ENCODE measurements at places on chromosomes 1 and 21.

- DNase-seq = no peak
Observed at GRCh38 chr1:203711251-203712007, 53.6 kb upstream of the LAX1 start.

GRCh38 chr1:94820936-94821335, 779 bp downstream of the SLC44A3 start:
- no peak for DNase-seq

DNA sequence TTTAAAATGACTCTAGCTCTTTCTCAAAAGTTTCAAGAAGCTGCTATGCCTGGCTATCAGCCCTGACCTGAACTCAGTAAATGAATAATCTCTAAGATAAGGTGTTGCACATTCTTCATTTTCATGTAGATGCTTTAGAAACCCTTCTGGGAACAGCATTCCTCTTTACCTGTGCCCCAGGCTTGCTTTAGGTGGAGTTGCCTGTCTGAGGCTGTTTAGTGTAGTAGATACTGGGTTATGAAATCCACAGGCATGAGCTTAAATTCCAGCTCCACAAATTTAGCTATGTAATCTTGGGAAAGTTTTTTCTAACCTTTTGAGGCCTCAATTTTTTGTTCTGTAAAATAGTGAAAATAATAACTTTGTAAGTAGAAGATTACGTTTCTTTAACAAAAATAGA, 41.6 kb downstream of the ATP6V1G3 start:
- no peak for DNase-seq

DNA sequence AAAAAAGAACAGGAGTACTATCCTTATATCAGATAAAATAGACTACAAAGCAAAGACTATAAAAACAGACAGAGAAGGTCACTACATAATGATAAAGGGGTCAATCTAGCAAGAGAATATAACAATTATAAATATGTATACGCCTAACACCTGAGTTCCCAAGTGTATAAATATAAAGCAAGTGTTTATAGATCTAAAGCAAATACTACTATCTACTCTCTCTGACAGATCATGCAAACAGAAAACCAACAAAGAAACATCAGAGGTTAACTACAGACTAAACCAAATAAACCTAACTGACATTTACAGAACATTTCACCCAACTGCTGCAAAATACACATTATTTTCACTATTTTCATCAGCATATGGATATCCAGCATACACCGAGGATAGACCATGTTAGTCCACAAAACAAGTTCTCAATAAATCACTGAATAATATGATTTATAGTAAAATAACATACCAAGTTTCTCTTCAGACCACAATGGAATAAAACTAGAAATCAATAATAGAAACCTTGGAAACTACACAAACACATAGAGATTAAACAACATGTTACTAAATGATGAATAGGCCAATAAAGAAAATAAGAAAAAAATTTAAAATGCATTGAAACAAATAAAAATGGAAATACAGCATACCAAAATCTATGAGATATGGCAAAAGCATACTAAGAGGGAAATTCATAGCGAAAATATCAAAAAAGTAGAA, 22.7 kb downstream of the UCHL5 start:
- no peak for DNase-seq

- no peak for DNase-seq
Observed at GRCh38 chr1:202798260-202798659, 10.0 kb downstream of the KDM5B start.

DNA sequence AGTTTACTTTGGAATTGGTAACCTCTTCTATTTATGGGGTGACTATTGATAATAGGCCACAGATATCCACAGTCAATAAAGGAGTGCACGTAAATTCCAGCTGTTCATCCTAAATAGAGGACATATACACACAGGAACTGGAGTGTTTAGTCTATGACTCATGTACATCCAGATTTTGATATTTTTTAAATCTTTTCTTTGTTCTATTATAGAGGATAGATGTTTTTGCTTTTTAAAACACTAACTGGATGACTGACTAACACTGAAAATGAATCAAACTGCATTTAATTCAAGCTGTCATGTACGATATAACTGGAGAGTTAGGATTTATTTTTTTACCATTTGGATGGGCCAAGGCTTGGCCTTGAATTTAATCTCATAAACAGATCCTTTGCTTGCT, 45.9 kb downstream of the RGL1 start:
- DNase-seq = no peak

GRCh38 chr1:183467687-183468086, 4.6 kb upstream of the SMG7 start:
- no peak for DNase-seq

- DNase-seq = no peak
Observed at GRCh38 chr1:21593231-21593630, 75.9 kb downstream of the RAP1GAP start.

DNA sequence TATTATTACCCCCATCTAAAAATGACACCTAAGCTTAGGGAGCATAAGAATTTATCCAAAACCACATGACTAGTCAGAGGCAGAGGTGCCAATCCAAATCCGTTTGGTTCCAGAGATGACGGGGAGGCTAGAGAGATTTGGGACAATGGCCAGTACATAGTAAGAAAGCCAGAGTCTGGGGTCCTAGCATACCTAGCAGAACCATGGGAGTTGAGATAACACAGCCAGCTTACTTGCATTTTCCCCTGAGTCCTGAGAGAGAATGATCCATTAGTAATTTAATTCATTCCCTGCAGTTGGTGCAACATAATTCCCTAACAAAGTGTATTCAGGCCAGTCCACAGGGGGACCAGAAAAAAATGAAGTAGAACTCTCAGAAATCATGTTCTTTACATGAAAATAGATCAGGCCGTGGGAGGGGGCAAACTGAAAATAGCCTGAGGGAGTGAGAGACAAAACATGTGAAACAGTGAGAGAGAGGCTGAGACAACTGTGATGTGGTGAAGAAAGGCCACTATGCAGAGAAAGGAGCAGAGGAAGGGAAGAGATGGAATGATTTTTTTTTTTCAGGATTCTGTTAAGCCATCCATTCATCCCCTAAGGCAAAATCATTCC, 243.3 kb downstream of the BRINP2 start:
- DNase-seq = no peak

DNA sequence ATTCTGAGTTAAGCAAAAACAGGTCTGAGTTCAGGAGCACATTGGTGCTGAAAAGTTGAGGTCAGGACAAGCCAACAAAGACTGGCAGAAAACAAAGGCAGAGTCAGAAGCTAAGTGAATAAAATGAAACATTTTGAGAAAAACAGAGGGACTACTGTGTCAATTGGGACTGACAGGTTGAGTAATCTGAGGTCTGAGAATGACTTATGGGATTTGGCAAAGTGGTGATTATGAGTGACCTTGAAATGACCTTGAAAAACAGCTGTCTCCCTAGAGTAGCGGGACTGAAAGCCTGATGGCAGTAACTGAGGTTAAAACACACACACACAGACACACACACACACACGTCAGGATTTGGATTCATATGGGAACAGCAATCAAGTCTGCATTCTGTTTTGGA, 8.8 kb upstream of the COG2 start:
- no peak for DNase-seq

- DNase-seq = peak; percentile 10
Observed at GRCh38 chr1:32806910-32807523, 10.1 kb downstream of the YARS1 start.

- no peak for DNase-seq
Observed at GRCh38 chr1:19476450-19477190, 8.7 kb downstream of the CAPZB start.

DNA sequence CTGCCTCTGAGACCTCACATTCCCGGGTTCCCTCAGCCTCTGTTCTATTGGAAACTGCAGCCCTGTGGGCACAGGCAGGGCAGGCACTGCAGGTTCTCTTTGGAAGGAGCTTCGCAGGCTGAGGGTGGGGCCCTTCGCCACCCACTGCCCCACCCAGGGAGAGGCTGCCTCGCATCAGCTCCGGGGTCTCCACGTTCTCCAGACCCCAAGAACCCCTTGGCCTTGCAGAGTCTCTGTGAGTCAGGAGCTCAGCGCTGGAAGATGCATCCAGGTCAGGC, 8.6 kb upstream of the C1orf159 start:
- DNase-seq = no peak

DNA sequence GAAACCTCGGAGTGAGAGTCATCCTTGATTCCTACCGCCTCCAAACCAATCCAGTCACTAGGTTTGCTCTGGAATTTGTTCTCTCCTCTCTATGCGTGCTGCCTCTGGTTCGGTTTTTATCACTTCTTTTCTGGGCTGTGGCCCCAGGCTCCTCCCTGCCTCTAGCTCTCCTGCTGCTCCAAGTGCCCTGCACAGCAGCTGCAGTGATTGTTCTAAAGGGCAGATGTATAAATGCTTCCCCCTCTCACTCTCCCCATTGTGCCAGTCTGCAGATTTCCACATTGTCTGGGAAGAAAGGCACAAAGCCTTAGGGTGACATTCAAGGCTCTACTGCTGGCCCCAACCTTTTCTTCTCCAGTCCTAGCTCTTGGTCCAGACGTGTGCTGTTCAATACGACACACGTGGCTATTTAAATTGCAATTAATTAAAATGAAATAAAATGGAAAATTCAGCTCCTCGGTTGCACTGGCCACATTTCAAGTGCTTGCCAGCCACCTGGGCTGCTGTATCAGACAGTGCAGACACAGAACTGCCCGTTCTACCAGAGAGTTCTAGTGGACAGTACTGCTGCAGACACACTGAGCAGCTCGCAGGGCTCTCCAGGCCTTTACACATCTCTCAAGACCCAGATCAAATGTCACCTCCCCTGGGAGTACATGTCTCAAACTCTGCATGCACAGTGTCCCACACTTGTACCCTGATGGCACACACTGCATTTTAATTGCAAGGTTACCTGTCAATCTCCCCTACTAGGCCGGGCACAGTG, 12.4 kb downstream of the TRIM62 start:
- DNase-seq = no peak

DNA sequence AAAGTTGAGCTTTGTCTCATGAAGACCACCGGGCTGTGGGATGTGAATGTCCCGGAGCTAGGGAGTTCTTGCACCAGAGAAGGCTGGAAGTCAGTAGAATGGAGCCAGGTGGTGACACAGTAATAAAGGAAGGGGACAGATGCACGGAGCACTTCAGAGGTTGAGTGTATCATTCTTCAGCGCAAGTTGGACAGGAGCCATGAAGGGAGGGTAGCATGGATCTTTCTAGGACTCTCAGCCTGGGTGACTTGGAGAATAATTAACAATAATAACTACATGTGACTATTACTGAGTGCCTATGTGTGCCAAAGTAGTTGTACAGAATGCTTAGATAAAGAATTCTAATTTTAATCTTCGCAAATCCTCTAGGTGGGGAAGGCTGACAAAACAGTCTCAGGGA, 258.7 kb upstream of the AJAP1 start:
- DNase-seq = no peak

DNA sequence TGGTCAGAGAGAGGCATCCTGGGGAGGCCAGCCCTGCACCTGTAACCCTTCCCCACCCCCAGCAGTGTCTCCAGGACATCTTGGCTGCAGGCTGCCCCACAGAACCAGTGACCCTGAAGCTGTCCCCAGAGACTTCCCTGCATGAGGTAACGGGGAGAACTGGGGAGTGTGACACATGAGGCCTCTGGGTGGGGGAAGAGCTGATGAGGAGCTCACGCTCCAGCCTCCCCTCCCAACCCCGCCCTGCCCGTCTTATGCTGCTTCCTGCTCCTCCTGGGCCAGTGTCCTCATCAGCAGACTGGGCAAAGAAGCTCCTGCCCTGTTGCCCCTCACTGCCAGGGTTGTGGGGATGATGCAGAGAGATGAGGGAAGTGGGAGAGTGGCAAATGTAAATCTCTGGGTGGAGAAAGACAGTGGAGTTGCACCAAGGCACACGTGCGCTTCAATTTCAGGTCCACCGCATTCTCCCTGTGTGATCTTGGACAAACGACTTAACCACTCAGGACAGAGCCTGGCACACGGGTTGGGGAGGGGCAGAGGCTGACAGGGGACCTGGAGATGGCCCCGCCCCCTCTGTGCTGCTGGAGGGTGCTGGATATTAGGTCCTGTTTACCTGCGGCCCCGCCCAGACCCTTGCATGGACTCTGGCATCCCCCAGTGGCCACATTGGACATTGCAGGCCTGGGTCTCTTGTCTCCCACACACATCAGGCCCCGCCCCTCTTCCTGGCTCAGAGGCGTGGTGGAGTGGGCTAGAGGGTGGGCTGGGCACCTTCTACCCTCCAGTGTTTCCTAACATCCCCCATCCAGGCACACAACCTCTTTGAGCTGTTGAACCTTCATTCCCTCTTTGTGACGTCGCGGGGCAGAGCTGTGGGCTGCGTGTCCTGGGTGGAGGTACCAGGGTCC, 12.3 kb downstream of the CLCNKB start:
- DNase-seq = peak; percentile 30

GRCh38 chr1:48229317-48229716, 6.8 kb downstream of the SLC5A9 start:
- DNase-seq = no peak

DNA sequence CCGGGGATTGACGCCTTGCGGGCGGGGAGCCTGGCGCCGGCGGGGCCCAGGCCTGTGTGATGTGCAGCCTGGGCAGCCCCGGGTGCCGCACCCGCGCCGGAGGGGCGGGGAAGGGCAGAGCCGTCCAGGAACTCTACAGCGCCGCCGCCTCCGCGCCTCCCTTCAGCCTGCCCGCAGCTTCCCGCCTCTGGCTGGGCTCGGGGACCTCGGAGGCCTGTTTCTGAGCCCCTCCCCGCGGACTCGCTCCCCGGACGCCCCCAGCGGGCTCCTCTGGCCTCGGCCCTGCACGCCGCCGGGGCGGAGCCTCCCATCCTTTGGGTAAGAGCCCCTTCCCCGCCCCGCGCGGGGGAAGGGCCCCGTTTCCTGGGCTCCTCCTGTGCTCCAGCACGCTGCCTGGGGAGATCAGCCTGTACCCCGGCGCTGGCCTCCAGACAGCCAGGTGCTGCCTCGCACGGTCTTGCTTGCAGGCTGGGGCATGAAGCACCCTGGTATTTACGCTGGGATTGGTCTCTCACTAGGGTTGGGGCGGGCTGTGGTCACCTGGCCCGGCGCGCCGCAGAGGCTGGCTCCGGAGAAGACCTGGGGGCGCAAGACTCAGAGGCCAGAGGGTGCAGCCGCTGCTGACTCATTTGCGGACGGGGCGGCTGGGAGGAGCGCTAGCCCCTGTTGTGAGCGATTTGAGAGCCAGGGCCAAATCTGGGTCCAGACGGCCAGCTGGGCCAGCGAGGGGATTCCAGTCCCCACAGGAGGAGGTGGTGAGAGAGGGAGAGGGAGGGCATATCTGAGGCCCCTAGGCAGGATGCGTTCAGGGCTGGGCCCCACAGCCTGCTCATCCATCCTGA, 5.7 kb upstream of the ACOT11 start:
- peak; percentile 33 for DNase-seq

DNA sequence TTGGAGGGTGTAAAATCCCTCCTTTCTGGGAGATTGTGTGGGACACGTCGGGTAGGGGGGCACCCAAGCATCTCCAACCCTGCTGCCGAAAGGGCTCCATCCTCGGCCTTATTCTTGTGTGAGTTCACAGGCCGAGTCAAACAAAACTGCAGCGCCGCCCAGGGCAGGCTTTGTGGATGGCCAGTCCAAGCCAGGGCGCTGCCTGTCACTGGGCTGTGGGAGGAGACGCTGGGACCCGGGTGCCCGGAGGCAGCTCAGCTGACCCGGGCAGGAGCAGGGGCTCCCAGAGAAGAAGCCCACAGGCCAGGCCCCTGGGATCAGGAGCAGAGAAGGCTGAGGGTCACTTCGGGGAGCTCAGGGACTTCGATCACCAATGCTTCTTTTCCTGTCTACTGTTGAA, 31.8 kb upstream of the ARHGEF16 start:
- DNase-seq = no peak
